Activated T-helper 1 cell treated with anti-CD3 and anti-CD28 coated beads, Interleukin-2, amount 50 U/mL, for 16 hours (primary cell): ENCODE measurements at places on chromosomes 2 and 18.

DNA sequence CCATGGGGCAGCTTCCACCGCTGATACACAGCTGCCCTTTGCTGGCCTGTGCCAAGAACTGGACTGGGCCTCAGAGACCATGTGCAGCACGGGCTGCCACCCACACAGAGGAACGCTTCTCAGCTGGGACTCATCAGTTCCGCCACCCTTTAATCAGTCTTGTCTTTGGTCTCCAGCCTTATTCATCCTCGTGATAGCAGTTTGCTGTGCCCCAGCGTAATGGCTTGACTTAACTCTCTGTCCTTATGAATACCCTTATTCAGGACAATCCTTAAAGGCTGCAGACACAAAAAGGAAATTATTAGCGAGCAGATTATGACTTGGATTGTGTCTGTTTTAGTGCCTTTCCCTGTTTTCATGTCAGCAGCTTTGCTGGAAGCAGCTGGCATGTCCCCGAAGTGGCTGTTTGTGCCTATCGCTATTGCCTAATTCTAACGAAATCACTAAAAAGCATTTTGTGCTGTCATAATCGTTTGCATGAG, 108.9 kb upstream of the DAPL1 start:
- no peak for DNase-seq

- DNase-seq, result no peak
Observed at GRCh38 chr2:148885988-148886387, 11.0 kb downstream of the KIF5C start.

DNA sequence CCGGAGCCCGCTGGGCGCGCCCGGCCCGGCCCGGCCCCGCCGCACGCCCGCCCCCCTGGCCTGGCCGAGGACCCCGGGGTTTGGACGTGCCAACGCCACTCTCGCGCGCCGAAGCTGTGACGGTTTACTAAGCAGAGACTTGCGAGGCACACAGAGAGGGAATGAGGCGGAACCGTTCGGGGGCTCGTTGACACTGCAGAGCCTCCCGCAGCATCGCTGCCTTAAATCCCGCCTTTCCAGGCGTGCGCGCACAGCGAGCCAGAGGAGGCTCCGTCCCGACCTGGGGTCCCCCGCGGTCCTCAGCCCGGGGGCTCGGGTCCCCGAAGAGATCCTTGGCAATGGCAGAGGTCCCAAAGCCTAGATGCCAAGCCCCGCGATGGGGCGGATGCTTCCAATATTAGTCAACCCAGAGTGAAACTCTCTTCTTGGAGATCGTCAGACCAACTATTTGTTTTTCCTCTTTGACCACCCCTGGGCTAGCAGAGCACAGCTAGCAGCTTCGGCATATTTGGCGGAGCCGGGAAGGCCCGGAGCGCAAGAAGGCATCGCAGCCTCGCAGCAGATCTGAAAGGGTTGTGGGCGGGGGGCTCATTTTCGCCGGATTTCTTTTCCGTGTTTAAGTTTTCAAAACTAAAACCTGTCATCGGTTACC, at the start of gene ZNF385B:
Gene ZNF385B, minus strand, starts transcription at position 197 of the 652 bp plus-strand sequence.
- DNase-seq, result no peak

GRCh38 chr2:105315314-105315713, 14.2 kb downstream of the TGFBRAP1 start:
- no peak for DNase-seq

- no peak for DNase-seq
Observed at GRCh38 chr2:11220445-11220844, 65.2 kb downstream of the SLC66A3 start.

- DNase-seq, result no peak
Observed at GRCh38 chr2:148658807-148659722, 14.5 kb downstream of the EPC2 start.

DNA sequence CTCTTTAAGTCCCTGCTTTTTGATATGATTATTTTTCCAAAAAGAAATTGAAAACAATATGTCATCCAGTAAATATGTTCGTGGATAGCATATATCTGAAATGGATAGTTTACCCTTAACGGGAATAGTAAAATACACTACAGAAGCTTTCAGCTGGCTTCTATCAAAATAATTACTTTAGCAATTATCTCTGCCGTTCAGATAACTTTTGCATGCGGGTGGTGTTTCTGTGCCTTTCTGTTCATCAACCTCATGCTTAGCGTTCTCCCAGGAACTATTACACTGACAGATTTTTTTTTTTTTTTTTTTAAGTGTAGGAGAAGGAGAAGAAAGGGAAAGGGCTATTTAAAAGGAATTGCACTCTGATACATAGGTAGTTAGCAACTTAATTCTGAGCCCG, 53.6 kb downstream of the TSHZ1 start:
- DNase-seq, result no peak

- no peak for DNase-seq
Observed at GRCh38 chr2:37746883-37747282, 75.4 kb upstream of the CDC42EP3 start.
